Heart left ventricle (tissue), 16 donors: ENCODE measurements at places on chromosomes 16 and 17. TPM values are rescaled to one million over a fixed set of nuclear protein-coding genes. Genes with fewer than 3 reads are reported as not detected.

DNA sequence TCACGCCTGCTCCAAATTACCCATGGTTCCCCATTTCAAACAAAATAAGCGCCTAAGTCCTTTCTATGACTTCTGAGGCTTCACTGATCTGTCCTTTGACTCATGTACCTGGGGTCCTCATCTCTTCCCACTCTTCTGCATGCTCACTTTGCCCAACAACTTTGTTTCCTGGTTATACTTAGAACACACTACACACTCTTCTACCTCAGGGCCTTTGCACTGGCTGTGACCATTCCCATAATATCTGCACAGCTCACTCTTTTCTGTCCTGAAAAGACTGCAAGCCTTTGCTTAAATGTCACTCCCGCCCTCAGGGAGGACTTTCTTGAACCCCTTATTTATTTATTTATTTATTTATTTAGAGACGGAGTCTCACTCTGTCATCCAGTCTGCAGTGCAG, 14.1 kb downstream of the CDH1 start:
- DNase-seq = no peak

DNA sequence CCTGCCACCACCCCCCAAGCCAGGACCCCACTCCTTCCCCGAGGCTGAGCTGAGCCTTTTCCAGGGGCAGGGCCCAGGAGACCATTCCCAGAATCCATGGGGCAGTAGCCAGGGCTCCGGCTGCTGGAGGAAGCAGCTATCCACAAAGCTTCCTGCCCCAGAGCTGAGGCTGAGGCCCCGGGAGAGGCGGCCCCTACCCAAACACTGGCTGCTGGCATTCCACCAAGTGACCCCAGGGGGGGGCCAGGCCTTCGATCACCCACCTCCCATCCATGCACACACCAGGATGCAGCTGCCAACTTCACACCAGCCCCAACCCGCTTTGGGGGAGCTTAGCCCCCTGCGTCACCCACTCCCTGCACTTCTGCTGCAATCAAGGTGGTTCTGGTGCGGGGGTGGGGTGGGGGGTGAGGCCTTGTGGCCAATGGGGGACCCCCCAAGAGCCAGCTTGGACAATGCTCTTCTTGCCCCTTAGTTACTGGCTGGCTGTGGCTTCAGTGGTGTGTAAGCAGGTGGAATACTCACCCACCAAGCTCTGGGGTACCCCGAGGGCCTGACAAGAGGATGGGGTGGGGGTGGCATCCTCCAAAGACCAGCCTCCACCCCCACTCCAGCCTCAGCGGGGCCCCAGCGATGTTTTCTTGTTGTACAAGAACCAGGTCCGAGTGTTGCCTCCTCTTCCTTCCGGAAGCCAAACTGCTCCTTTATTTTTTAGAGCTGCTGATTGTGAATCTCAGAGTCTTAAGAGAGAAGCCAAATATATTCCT, 16.8 kb downstream of the MYBBP1A start:
- DNase-seq = no peak

DNA sequence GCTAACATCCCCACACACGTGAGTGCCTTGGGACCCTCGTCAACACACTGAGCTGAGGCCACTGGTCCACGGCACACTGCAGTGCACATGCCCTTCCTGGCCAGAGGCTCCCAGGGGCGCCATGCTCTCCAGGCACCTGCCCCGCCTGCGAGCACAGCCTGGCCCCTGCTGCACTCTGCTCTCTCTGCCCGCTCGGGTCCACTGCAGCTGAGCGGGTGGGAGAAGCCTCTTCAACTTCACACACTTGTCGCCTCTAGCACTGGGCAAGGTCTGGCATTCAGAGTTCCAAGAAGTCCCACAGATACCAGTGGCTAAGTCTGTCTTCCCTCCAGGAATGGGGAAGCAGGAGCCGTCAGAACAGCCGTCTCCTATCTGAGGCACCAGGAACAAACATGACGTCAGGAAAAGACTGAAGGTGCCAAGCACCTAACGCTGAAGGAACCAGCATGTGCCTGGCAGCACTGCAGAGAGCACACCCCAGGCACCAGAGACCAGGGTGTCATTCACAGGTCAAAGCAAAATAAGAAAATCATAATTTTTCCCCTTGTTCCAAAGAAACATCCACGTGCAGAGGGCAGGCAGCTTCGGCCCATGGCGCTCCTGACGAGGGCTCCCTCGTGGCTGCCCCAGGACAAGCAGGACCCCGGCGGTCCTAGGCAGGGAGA, 82.9 kb downstream of the ZNF778 start:
- peak; percentile 69 for DNase-seq

DNA sequence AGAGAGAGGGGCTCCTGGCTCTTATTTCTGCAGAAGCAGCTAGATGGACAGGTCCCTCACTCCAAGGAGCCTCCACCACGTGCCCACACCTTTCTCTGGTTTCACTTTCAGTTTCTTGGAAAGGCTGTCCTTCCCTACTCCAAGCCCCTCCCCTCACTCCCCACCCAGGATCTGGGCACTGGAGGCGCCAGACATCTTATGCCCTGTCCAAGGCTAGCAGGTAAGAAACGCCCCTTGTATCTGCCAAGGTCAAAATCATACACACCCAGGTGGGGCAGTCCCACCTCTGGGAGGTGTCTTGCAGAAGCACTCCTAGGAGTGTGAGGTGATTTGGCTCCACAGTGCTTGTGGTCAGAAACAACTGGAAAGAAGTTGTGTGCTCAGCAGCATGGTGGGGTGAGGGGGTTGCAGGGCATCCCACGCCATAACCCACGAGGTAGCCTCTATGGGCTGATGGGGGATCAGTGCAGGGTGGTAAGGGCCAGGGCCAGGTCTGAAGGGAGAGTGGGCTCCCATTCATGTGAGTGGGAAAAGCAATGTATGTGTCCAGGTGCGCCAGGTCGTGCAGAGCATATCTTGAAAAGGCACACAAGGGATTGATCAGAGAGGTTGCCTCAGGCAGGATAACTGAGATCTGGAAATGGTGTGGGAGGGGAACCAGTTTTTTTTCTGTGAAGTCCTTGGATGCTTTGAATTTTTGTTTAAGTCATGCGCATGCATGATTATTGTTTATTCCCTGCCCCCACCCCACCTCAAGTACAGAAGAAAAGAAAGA, 31.8 kb upstream of the PRM1 start:
- DNase-seq = no peak

- DNase-seq = no peak
These were observed 96.8 kb downstream of the GSG1L start for GRCh38 chr16:27966756-27967155.

ITGAX gene
- 2.0 TPM for polyA plus RNA-seq

ACSM3 gene
- 3.1 TPM for polyA plus RNA-seq
